Cortex of kidney (tissue), 1 donor: ENCODE measurements at places on chromosomes 1 and 21.

DNA sequence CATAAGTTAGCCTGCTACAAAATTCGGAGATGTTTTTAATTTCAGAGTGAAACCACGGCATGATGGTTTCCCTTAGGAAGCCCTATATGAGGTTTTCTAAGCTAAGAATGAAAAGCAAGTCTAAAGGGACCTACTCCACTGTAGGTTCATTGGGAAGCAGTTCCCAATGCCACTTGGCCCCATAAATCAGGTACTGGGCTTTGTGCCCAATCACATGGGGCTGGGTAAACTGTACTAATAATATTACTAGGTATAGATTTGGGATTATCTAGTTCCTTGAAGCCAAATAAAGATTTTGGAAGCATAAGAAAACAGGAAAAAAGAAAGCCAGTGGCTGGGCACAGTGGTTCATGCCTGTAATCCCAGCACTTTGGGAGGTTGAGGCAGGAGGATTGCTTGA, 19.1 kb upstream of the ANGPTL7 start:
- no peak for DNase-seq

DNA sequence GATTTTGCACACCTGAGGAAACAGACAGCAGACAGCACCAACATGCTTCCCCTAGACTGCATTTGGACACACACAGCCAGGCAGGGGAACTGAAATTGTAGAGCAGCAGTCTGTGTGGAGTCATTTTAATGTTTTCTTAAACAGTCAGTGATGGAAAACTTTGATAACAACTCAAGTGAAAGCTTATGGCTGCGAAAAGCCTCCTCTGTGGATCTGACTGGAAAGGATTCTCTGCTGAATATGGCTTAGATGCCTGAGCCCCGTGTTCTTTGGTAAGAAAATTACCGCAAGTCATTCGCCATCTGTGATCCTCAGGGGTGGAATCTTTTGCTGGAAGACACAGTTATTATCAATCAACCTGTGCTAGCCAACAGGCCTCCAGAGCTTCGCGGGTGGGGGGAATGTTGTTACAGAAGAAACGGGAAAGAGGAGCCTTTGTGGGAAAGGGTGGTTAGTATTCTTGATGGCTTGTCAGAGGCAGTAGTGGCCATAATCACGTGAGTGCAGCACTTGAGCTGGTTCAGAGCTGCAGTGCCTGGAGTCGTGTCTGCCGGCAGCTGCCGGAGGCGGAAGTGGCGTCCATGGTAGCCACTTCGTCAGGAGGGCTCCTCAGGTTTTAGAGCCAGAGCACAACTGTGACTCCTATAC, 204.7 kb downstream of the ST6GALNAC3 start:
- DNase-seq = no peak

DNA sequence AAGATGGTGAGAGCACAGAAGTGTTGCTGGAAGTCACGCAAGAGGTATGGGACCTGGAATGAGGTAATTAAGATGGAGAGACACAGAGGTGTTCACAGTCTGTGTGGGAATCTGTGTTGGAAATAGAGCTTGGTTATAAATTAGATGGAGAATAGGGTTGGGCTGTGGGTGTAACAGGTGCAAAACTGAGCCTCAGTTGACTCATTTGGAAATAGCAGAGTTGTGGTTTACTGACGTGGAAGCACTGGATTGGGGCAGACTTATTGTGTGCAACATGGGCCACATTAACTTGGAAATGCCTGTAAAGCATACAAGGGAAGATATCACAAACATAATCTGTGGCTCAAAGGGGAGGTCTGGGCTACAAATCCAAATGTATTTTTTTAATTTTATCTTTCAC, 13.0 kb downstream of the CAMSAP2 start:
- no peak for DNase-seq

DNA sequence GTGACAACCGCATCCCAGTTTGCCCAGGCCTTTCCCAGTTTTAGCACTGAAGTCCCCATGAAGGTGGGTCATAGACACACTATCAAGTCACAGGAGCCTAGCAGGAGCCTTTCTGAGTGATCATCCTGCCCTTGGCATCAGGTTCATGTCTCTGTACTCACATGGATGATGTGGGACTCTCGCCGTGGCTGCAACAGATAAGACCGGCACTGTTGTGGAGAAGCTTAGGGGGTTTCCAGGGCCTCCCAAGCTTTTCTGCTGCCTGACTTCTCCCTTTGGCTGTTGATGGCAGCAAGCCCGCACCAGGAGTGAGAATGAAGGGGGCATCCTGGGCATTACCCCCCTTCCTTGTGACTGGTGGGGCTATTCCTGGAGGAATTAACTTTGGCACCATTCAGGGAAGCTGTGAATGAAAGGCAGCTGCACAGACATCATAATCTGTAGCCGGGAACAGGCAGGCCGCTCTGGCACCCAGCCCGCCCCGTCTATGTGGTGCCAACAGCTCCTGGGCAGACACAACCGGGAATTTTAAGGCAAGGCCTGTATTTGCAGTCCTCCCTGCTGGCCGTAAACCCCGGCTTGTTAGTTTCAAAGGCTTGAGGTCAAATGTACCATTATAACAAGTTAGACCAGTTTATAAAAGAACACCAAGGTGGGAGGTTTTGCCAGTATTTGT, 148.6 kb downstream of the HUNK start:
- DNase-seq = no peak

GRCh38 chr21:40636026-40636425, 210.9 kb downstream of the DSCAM start:
- no peak for DNase-seq
